MG63 (cell line): ENCODE measurements at places on chromosomes 5 and 9.

GRCh38 chr5:43694027-43694426, 91.0 kb downstream of the NNT start:
- no peak for DNase-seq

DNA sequence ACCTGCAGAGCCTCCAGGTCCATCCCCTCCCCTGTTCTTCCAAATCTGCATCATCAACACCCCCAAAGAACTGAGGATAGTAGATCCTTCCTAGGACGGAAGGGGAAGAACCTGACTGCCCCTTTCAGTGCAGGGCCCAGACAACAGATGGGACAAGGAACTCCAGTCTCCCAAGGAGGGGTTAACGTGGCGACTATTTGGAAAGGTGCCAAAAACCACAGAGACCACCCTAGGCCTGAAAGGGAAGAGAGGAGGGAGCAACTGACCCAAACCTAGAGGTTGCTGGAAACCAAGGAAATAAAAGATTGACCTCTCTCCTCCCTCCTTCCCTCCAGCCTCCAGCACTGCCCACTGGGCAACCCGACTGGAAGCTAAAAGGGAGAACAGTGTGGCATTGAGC, 59.7 kb upstream of the NEURL1B start:
- no peak for DNase-seq

DNA sequence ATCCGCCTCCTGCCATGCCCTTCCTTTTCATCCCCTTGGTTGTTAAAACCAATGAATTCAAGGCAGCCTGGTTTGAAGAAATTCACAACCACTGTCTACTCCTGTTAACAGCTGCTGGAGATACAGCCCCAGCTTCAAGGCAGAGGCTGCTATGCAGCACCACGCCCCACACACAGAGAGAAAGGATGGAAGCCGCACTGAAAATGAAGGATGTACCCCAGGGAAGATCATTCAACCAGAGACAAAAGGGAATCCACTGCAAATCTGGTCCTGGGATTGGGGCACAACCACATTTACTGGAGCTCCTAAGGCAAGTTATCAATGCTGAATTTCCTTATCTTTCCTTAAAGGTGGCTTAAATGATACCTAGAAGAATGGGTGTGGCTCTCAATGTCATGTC, 58.7 kb downstream of the DPYSL3 start:
- DNase-seq: no peak

DNA sequence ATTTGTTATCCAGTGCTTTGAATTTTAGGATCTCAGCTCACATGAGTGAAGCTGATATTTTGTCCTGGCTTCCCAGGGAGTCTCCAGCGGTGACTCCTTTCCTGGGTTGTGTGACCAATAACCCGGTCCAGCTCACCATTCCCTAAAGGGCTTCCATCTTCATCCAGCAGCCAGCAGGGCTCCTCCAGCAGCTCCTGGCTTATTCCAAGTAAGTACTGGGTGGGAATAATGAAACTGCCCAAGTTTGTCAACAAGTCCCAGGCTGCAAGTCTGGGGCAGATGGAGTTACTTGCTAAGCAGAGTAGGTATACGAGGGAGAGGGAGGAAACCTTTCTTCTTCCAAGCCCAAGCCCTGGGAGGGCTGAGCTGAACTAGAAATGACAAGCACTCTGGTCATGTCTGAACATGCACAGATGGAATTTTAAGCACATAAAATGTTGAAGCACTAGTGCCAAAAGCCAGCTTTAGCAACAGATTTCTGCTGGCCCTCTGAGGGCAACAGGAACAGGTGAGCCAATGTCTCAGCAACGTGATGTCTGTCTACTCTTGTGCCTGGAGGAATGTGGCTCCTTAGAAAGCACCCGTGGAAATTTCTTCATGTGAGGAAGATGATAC, 153.7 kb upstream of the DAPK1 start:
- DNase-seq: peak; percentile 56

- no peak for DNase-seq
Observed at GRCh38 chr5:146467760-146468159, 20.6 kb downstream of the TCERG1 start.

DNA sequence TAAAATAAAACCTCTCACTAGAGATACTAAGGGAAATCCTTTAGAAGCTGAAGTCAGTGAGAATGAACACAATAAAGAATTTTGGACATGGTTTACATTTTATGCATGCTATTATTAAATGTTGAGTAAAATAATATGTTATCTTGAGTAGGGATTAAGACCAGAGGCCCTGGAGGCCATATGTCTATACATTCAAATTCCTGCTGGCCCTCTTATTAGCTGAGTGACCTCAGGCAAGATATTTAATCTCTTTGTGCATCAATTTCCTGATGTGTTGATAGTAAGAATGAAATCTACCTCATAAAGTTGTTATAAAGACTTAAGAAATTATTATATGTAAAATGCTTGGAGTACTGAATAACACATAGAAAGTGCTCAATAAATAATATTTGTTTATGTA, 281.1 kb upstream of the KLF4 start:
- no peak for DNase-seq

DNA sequence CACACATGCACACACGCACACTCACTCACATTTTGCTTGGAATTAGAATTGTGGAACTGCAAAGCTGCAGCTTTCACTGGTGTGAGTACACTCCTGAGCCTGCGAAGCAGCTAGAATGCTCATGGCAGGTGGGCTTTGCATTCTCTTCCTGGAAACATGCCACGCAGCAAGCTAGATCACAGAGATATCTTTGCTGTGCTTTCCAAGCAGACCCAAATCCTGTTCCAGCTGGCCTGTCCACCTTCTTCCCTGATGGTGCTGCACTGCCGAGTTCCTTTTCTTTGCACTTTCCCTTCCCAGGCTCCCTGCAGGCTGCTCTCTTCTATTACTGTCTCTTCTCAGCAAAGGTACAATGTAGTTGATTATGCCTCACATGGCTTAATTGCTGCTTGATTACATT, 92.7 kb upstream of the CKMT2 start:
- no peak for DNase-seq

GRCh38 chr5:140216478-140217074, 41.6 kb downstream of the CYSTM1 start:
- DNase-seq: no peak

DNA sequence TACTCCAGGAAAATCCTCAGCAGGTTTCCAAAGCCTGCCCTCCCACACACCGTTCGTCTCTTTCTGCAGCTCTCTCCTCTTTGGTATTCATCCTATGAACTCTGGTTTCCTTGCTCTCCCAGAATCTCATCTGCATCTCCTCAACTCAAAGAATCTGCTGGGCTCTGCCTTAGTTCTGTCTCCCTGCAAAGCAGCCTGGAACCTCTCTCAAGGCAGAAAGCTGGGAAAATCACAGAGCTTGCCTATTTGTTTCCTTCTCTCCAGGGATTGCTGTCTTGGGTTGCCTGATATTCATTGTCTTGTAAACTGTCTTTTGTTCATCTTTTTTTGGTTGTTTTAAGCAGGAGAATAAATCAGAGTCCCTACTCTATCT, 5.3 kb upstream of the ERAP2 start:
- no peak for DNase-seq

- DNase-seq: no peak
Observed at GRCh38 chr9:6771722-6772121, 13.9 kb downstream of the KDM4C start.

GRCh38 chr9:133613432-133613831, 4.2 kb upstream of the FAM163B start:
- no peak for DNase-seq

DNA sequence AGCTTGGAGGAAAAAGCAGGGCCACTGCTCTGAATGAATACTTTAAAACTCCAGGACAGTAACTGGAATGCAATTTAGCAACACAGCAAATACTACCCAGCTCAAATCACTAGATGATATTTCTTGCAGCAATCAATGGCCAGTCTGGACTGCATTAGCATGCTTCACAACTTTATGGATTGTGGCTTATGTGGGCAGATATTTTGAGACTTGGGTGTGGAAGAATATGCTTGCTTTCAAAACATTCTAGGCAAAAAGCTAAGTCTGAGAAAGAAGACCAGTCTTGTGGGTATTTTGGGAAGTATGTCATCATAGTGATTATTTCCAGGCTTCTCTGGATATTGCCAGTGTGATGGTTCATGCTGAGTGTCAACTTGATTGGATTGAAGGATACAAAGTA, 3.1 kb downstream of the RANBP3L start:
- DNase-seq: no peak
